ENCODE measurements at places on chromosomes 5 and 9.

DNA sequence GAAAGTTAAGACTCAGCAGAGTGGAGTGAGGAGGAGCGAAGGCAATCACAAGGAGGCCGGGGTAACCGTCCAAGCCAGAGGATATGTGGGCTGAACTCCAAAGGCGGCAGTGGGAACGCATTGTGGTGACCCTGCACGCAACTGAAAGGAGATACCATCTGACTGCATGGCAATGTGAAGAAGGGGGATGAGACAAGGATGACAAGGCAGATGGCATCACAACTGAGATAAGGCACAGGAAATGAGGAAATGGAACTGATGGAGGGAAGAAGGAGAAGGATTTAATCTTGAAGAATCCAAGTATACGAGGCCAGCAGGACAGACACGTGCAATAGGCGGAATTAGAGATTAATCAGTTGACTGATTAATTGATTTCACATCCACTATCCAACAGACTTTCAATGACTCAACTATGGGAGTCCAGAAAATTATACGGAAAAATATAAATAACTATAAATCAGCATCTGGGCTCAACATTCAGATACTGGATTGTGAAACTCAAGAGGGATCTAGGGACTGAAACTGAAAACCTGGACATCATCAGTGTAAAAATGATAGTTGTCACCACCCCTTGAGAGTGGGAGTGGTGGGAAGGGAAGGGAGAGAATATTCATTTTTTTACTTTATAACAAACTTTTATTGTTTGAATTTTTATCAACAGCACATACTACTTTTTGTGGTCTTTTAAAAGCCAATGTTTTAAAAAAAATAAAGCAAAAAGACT lies 86.1 kb downstream of the ARL15 start:
- no peak for ATAC-seq

DNA sequence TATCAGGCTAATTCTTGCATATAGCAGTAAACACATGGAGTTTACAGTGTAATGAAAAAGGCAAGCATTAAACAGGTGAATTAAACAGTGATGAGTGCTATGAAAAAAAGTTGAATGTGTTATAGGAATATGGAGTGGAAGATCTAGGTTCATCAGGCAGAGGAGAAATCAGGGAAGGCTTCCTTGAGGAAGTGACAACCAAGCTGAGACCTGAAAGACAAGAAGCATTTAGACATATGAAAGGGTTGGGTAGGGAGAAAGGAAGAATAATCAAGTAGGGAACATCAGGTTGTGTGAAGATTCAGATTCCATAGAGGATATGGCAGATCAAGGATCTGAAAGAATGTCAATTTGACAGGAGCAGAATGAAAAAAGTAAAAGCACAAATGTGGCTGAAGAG lies 612.5 kb downstream of the PRELID2 start:
- ATAC-seq, result no peak

DNA sequence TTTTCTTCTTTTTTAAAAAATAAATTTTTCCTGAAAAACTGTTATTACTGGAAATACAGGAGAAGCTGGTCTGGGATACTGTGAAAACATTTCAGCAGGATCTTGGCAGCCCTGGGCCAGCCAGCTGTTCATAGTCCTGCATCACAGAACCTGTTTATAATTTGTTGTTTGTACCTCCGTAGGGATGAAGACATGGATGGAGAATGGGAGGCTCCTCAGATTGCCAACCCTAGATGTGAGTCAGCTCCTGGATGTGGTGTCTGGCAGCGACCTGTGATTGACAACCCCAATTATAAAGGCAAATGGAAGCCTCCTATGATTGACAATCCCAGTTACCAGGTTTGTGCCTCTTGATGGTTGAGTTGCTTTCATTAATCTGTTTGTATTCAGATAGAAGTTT lies 12.4 kb upstream of the MAML1 start:
- ATAC-seq, result no peak

DNA sequence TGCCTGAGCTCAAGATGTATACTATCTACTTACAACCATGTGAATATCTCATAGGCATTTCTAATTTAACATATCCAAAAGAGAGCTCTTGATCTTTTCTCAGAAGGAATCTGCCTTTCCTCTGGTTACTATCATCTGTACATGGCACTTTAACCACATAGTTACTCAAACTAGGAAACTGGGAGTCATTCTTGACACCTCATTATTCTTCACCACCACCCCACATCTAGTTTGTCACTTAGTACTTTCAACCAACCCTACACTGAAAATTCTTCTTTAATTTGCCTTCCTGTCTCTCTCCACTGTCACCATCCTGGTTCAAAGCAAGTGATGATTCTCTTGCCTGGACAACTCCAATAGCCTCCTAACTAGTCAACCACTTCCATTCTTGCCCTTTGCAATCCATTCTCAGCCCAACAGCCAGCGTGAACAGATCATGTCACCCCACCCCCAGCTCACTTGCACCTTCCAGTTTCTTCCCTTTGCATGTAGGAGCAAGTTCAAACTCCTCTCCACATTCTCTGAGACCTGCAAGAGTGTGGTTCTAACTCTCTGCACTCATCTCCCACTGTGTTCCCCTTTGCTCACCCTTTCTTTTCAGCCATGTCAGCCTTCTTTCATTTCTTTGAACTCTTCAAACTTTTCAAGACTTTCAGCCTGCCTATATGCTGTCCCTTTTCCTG lies 17.3 kb upstream of the SMAD5 start:
- no peak for ATAC-seq

DNA sequence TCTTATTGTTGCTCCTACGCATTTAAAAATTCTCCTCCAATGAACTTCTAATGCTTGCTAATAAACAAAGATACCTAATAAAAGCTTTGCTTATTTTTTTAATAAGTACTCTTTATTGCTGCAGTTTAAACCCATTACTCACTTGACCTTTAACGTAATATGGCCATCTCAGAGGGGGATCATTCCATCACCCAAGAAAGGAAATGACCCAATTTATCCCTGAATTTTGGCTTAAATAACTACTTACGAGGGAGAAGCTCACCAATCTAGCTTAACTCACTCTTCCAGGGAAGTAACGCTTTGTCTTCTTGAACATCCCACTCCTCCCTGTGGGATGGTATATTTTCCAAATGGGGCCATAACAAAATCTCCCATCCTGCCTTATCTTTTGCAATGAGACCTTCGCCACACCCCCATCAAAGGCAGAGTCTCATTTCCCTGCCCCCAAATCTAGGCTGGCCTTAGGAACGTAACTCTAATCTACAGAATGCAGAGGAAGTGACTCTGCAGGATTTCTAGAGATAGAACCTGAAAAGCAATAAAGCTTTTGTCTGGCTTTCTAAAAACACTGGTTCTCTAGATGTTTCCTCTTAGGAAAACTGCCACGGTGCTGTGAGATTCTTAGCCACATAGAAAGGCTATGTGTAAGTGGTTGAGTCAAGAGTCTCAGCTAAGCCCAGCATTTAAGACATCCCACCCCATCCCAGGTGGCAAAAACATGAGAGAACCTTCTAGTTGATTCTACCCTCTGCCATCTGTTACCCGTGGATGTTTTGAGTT lies 310.0 kb downstream of the ASTN2 start:
- ATAC-seq, result no peak

GRCh38 chr5:77568082-77568481 lies 70.4 kb downstream of the OTP start:
- no peak for ATAC-seq

Data from gastroesophageal sphincter (tissue), 4 donors.